Cardiac septum (tissue), 1 donor: ENCODE measurements at places on chromosomes 2 and 18.
A peak's percentile ranks its signal among the peaks of the same experiment; 100 is the strongest.

DNA sequence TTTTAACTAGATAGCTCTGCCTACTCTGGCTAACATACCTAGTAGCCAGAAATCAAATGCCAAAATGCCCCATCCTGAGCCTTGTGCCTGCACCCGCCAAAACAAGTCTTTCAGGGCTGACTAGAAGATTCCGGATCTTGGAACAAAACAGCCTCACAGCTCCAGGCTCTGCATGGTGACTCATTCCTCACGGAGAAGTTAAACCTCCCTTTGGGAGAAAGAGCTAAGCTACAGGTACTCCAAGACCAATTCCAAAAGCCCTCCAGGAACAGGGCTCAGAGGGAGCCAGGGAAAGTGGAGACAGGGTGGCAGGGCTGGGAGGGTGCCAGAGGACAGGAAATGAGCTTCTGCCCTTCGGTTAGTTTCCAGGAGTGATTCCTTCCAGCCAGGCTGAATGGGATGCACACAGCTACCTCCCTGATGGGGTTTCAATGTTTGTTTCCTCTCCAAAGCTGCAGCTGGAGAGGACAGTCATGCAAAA is 295.6 kb downstream of the TNS1 start:
- DNase-seq, result no peak

- no peak for DNase-seq
Observed at GRCh38 chr2:145064511-145064910, 544.6 kb upstream of the ZEB2 start.

DNA sequence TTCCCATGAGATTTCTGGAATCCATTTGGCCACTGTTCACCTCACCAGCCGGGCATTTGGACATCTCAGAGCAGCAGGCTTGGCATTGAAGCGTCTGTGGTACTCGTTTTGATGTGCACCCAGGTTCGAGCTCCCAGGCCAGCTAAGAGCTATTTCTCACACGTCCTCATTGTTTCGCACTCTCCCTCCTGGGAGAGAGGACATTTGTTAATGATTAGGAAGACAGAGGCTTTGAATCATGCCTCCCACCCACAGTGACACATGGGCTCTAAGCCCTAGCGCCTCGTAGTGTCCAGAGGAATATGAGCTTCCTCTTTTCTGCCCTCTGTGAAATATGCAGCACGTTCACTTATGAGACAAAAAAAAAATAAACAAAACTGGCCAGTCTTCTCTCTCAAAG is 361.8 kb downstream of the RND3 start:
- DNase-seq, result no peak

GRCh38 chr2:43319541-43319940 is 93.1 kb upstream of the ZFP36L2 start:
- no peak for DNase-seq

GRCh38 chr2:241659150-241659739 is 21.8 kb downstream of the ATG4B start:
- peak; percentile 74 for DNase-seq

GRCh38 chr2:196131384-196131937 is 39.9 kb downstream of the STK17B start:
- no peak for DNase-seq

GRCh38 chr2:236755278-236755840 is 185.7 kb downstream of the ACKR3 start:
- no peak for DNase-seq

- no peak for DNase-seq
Observed at GRCh38 chr2:134669731-134670669, 48.8 kb downstream of the TMEM163 start.

- DNase-seq, result peak; percentile 38
Observed at GRCh38 chr2:11680901-11681721, 11.1 kb upstream of the NTSR2 start.

DNA sequence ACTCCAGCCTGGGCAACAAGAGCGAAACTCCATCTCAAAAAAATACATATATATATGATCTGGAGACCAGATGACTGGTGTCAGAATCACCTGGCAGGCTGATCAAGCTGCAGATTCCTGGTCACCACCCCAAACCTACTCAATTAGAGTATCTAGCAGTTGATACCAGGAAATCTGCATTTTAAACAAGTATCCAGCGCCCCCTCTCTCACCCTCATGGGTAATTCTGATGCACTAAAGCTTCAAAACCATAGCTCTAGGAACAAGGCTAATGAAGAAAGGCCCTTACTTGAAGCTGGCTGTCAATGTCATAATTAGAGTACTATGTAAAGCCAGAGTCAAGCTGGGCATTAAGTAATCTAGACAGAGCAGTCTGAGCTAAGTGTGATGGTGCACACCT is 25.0 kb upstream of the PCBP1 start:
- no peak for DNase-seq

DNA sequence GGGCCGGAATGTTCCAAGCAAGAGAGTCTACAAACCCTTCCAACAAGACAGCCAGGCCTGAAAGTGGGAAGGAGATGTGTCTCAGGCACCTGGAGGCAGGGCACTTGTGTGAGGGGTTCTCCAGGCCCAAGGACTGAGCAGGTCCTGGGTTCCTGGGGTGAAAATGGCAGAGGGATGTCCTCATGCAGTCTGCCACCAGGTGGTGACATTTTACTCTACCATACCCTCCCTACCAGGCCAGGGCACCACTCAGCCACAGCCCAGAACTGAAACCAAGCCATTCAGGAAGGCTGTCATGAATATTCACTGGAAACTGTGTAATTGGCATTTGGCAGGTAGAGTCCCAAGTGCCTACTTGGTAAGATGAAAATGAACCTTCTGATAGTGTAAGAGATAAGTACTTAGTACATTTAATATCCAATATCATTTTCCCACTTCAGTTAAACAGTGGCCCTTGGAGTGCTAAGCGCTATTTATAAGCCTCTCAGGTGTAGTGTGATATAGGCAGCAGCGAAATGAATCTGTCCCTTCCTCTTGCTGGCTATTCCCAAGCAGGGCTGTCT is 185.1 kb downstream of the MYO5B start:
- no peak for DNase-seq

DNA sequence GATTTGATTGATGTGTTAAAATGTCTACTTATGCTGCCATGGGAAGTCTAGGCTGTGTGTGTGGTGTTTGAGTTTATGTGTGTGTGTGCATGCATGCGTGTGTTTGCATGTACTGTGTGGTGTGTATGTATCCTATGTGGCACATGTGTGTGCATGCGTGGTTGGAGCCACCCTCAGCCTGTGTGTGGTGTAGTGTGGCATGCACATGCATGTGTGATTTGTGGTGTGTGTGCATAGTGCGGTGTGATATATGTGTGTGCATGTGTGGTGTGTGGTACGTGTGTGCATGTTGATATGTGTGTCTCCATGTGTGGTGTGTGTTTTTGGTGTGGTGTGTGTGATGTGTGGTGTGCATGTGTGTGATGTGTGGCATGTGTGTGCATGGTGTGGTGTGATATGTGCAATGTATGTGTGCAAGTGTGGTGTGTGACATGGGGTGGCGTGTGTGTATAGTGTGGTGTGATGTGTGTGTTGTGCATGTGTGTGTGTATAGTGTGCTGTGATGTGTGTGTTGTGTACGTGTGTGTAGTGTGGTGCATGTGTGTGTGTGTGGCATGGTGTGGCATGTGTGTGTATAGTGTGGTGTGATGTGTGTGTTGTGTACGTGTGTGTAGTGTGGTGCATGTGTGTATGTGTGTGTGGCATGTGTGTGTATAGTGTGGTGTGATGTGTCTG is 66.6 kb upstream of the HDAC4 start:
- DNase-seq, result no peak

- DNase-seq, result peak; percentile 26
Observed at GRCh38 chr2:127110985-127111384, 4.0 kb upstream of the BIN1 start.

DNA sequence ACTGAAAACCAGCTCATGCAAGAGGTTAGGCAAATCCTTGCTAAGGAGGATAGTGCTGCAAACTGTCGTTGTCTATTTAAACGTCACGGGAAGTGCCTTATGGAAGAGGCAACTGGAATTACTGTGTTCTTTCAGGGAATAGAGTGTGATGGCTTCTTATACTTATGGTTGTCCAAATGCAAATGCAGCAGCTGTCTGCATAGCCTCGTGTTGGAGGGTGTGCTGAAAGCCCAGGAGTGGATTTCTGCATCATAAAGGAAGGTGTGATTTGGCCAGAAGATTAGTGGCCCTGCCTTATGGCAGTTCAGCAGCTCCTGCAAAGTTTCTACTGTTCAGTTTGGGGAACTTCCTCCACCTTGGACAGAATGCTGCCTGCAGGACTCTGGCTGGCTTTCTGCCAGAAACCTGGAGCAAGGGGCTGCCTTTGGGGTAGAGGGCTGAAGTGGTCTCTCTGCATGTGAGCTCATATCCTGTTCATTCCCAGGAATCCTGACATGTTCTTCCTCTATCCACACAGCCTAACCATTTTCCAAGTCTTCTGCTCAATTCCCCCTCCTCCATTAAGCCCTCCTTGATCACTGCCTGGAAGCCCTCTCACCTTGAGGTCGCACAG is 321.2 kb upstream of the CXCR4 start:
- DNase-seq, result no peak

DNA sequence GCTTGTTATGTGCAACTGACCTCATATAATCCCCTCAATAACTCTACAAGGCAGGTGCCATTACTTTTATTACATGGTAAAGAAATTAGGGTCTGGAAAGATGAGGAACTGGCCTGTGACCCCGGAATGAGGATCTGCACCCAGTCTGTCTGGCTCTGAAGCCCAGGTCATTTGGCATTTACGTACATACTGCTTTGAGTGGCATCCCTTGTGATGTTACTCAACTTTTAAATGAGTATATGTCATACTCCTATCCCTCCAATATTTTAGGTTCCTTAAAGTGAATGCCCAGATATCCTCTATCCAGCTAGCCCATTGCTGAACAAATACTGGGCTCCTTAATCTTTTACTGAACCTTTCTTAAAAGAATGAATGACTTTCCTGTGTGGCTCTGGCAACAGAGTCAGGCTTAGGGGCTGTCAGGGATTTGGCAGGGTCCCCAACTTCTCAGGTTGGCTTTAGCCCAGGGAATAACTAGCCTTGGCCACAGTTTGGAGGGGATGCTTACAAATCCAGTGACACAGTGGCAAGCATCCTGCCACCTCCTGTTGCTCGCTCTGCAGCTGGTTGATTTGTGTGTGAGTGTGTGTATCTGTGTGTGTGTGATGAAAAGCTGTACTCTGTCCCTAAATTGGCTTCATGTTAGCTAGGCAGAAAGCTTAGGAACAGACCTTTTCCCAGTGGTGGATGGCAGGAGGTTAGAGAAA is 3.4 kb upstream of the CXCR4 start:
- no peak for DNase-seq

- DNase-seq, result no peak
Observed at GRCh38 chr2:138496096-138496651, 5.4 kb upstream of the SPOPL start.

GRCh38 chr18:77207540-77207939 is 42.1 kb upstream of the GALR1 start:
- no peak for DNase-seq

DNA sequence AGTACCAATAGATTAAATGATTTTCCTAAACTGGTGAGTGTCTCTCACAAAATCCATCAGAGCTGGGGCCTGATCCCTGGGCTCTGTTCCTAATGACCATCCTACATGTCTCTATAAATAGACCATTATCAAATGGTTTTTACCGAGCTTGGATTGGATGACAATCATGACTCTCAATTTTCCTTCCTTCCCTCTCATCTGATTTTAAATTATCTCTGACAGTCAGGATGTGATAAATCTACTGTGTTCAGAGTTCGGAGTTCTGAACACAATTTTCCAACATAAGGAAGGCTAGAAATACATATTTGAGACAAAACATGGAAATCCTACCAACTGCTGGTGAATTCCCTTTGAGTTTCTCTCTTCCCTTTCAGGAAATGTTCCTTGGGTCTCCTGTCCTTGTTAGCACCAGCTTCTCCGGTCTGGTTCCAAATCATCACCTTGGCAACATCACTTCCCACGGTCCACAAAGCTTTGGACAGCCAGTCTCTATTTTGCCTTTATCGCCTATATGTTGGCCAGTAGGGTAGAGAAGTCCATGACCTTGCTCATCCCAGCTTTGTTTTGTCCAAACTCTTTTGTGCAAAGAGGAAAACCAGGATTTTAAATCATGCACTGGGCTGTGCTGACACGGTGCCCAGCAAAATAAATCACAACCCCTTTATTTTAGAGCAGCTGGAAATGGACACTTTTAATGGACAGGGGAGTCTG is 139.6 kb upstream of the ITGA6 start:
- no peak for DNase-seq

GRCh38 chr2:96819128-96819875 is 3.2 kb downstream of the CNNM3 start:
- no peak for DNase-seq

DNA sequence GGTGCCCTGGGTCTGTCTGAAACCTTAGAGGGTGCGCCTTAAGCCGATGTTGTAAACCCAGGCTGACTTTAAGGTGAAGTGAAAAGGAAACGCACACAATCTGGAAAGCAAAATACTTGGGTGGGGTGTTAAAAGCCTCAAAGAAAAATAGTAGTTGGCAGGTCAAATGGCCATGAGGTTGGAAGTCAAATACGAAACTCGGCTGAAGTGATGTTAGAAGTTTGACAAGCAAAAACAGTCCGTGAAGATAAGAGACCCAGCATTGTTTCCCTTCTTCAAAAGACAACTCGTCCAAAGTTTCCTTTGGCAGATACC is 1.4 kb upstream of the CDC42EP3 start:
- no peak for DNase-seq

DNA sequence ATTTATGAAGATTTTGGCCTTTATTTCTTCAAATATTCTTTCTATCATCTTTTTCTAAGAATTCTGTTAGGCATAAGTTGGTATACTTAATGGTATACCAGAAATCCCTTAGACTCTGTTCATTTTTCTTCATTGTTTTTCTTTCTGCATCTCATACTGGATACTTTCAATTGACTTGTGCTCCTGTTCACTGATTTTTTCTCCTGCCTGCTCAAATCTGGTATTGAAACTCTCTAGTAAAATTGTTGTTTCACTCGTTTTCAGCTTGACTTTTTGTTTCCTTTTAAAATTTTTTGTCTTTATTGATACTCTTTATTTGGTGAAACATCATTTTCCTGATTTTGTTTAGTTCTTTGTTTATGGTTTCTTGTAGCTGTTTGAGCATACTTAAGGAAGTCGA is 243.2 kb downstream of the TRIB2 start:
- no peak for DNase-seq

DNA sequence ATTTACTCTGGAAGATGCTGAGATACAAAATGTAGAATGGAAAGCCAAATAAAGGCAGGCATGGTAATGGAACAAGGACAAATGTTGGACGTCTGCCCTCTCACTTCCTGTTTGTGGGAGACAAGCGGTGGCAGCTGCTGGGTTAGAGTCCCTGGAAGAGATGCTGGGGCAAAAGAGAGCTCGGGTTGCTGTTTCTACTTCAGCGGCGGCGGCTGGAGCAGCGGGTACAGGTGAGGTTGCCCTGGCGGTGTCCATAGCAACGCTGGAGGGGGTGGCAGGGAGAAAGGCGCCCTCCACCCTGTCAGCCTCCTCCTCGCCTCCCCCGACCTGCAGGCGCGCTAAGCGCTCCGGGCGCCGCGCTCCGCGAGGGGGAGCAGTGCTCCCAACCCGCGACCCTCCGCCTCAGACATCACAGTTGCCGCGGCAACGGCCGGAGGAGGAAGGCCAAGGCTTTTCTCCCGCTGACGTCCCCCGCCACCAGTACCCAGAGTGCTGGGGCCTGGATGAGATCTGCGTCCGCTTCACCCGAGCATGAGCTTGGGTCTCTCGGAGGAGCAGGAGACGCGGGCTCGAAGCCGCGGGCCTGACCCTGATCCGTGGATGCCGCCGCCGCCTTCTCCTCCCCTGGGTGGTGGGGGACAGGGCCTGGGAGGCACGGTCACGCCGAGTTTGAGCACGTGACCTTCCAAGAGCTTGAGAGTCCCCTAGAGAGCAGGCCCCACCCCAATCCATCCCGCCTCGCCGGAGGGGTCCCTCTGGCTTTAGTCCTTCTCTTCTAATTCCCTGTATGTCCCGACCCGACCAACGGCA is 65.6 kb downstream of the NOL4 start:
- peak; percentile 71 for DNase-seq

- no peak for DNase-seq
Observed at GRCh38 chr18:37378336-37379010, 187.1 kb downstream of the CELF4 start.
